GM23248 (cell line): ENCODE measurements at places on chromosomes 11 and 22. TPM values are rescaled to one million over a fixed set of nuclear protein-coding genes. Genes with fewer than 3 reads are reported as not detected.

DNA sequence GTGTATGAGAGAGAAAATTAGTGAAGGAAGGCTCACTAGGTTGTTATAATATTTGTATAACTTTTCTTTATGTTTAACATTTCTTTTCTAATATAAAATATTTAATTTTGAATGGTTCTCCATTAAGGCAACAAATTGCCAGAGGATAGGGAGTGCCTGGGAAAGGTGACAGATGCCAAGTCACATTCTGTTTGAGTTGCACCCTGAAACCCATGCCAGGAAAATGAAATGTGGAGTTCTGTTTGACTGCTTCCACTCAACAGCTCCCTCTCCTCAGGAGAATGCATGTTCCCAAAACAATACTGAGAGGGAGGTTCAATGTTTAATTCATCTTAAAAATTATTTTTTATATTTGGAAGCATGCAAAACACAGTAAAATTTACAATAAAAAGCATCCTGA is 5.9 kb upstream of the USP18 start:
- no peak for DNase-seq

DNA sequence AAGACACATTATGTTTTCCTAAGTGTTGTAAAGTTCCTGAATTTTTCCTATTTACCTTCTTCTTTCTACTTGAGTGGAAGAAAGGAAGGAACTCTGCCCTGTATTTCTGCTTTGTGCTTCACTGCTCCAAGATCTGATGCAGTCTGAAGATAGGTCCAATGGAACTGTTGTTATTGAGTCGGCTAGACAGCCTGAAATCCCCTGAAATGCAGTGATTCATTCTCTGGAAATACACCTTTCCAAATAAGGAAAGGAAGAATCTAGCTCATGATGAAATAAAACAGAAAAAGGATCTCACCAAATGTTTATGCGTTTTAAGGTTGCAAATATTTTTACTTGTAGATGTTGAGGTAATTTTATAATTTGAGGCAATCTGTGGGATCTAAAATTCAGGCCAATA is 322.8 kb downstream of the GUCY1A2 start:
- DNase-seq = peak; percentile 50

- DNase-seq = no peak
These were observed 46.8 kb downstream of the EMSY start for GRCh38 chr11:76491644-76492043.

GRCh38 chr11:73186294-73186850 is 31.7 kb upstream of the P2RY2 start:
- peak; percentile 70 for DNase-seq

DNA sequence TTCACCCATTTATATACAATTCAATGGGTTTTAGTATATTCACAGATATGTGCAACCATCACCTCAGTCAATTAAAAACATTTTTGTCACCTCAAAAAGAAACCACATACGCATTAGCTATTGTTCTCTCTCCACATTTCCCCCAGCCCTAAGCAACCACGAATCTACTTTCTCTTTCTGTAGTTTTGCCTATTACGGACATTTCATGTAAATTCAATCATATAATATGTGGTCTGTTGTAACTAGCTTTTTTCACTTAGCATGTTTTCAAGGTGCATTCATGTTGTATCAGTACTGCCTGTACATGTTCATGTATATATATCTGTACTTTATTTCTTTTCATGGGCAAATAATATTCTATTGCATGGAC is 104.7 kb upstream of the RRM1 start:
- no peak for DNase-seq

DNA sequence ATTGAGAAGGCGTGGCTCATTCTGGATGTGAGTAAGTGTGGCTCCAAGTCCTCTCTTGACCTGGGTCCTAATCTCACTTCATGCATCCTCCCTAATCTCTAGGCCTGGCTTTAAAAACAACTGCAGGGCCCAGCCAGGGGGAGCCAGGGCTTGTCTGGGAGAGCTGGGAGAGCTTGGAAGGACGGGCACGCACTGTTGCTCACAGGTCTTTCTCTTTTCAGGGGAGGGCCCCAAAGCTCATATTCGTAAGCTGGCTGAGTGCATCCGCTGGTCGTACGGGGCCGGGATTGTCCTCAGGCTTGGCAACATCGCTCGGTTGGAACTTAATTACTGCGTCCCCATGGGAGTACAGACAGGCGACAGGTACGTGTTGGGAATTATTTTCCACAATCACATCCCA is 34.1 kb upstream of the PARVB start:
- no peak for DNase-seq

- DNase-seq = no peak
These were observed 57.9 kb upstream of the NCAM1 start for GRCh38 chr11:112903340-112903739.

DNA sequence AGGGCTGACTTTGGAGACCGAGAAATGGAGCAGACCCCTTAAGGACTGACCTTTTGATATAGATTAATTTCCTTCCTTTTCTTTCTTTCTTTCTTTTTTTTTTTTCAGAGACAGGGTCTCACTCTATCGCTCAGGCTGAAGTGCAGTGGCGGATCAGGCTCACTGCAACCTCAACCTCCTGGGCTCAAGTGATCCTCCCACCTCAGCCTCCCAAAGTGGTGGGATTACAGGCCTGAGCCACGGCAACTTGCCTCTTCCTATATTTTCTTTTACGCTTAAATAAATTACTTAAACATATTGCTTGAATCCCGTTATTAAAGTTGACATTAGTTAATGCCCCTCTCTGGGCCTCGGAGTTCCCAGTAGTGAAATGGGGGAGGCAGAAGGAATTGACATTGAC is 350 bp upstream of the KCTD14 start:
- no peak for DNase-seq

DNA sequence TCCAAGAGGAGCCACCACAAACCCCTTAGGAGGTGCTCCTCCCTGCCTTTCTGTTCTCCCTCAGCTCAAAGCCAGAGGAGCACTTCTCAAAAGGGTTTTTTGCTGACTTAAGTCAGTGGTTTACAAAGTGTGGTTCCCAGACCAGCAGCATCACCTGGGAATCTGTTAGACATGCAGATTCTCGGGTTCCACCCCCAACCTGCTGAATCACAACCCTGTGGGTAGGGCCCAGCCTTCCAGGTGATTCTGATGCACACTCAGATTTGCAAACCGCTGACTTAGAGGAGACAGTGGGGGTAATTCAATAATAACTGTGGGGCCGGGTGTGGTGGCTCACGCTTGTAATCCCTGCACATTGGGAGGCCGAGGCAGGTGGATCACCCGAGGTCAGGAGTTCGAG is 22.8 kb downstream of the CREB3L1 start:
- no peak for DNase-seq

DNA sequence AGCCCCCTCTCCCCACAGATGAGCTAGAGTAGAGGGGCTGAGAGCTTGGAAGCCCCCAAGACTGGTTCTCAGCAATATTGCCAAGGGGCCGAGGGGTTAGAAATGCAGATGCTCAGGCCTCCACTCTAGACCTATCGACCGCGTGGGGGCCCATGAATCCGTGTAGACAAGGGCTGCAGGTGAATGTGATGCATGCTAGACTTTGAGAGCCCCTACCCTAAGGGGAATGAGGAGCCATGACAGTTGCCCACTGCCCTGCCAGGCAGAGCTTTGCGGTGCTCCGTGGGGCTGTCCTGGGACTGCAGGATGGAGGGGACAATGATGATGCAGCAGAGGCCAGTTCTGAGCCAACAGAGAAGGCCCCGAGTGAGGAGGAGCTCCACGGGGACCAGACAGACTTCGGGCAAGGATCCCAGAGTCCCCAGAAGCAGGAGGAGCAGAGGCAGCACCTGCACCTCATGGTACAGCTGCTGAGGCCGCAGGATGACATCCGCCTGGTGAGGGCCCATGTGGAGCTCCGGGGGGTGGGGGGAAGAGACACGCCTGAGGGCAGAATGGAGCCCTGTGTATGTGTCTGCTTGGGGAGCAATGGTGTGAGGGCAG is 1.3 kb downstream of the SSH3 start:
- no peak for DNase-seq

GRCh38 chr11:36388951-36389350 is 92.9 kb downstream of the PRR5L start:
- no peak for DNase-seq

DNA sequence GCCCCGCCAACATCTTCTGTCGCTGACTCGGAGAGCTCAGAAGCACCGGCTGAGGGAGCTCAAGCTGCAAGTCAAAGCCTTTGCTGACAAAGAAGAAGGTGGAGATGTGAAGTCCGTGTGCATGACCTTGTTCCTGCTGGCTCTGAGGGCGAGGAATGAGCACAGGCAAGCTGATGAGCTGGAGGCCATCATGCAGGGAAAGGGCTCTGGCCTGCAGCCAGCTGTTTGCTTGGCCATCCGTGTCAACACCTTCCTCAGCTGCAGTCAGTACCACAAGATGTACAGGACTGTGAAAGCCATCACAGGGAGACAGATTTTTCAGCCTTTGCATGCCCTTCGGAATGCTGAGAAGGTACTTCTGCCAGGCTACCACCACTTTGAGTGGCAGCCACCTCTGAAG is 6.7 kb downstream of the RAG1 start:
- DNase-seq = no peak

GRCh38 chr11:30753994-30754393 is 167.8 kb upstream of the MPPED2 start:
- no peak for DNase-seq

DNA sequence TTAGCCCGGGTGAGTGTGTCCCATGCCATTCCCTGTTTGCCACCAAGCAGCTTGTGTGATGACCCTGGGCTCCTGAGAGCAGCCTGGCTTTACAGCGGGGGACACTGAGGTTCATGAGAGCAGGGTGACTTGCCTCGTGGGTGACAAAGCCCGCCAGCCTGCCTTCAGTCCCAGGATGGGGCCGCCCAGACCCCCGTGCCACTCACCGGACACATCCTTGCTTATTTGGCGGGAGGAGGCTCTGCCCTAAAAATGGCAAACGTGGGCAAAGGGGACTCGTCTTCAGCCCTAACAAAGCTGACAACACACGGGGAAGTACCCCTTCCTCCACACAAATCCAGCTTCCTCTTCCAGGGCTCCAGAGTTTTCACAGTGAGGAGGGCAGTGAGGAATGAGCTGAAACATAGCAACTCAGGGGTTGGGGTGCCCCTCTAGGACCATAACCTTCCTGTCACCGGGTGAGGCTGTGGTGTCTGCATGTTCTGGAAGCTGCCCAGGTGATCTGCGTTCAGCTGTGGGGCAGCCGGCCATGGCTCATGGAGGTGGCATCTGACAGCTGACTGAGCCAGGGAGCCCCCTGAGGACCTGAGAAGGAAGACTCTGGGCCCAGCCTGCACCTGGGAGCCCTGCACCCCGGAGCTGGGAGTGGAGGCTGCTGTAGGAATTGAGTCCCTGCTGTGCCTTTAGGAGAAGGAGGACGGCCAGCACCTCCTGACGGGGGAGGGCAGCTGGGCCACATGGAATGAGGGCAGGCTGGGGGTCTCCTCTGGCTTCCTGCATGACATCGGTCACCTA is 16.7 kb downstream of the RIBC2 start:
- DNase-seq = no peak

GRCh38 chr11:69808667-69809086 is 10.5 kb downstream of the FGF3 start:
- no peak for DNase-seq

DNA sequence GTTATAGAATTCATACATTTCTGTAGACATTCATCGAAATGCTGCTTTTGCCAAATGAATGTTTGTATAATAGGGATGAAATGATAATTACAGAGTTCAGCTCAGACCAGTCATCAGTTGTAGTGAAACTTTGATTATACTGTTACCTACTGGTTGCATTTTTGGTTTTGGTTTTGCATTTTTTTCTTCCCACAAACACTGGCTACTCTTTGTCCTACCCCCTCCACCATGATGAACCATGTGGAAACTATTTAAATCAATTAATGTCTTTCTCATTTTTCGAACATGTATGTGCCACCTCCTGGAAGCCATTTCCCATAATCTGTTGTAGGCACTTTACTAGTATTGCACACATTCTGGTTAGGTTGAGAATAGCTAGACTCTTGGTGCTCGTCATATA is 75.3 kb upstream of the MTNR1B start:
- DNase-seq = peak; percentile 31

- DNase-seq = no peak
These were observed 122.2 kb downstream of the ST3GAL4 start for GRCh38 chr11:126477535-126478305.

- DNase-seq = peak; percentile 40
These were observed 34.1 kb upstream of the CD81 start for GRCh38 chr11:2342981-2343380.

- DNase-seq = no peak
These were observed 23.0 kb downstream of the MYBPC3 start for GRCh38 chr11:47329431-47329986.

DNA sequence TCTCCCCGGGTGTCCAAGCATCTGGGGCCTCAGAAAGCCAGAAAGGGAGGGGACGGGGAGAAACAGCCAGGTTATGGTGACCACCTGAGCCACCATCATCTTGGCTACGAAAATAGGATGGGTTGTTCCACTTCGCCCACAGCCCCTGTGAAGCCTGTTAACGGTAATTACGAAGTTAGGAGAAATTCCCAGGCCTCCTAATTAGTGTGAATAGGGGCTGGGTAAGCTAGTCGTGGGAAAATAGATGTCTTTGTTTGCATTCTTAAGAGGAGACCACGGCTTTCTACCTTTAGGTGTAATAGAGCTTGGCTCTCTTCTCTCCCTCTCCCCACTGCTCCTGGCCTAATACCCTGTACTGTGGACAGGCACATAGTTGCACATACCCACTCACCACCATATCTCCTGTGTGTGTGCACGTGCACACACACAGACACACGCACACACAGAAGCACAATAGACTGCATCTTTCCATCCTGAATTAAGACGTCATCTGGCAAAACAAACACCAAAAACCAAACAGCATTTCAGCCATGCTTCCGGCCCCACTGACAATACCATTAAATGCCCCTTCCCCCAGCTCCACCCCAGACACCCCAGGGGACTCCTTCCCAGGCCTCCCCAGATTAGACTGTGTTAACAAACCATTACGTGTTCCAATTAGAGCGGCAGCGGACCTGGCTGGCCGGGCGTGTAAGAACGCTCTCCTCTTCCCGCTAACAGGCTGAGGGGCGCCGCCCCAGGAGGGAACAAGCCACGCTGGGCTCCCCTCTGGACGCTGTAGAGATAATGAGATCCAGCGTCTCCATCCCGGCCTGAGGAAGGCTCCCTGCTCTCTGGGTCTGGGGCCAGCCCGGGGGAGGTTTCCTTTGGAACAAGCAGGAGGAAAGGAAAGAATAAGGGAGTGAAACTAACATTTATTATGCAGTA is 72.8 kb downstream of the TP53I11 start:
- no peak for DNase-seq

HEPN1 gene
- not detected in 2 replicates for total RNA-seq

ZP1 gene
- total RNA-seq = 1.3 and 5.3 TPM in 2 replicates

BTBD18 gene
- total RNA-seq = not detected in 2 replicates

MMP1 gene
- 53.2 and 68.3 TPM in 2 replicates for total RNA-seq

KCNJ5 gene
- total RNA-seq = under 0.01 TPM in 1 of 2 replicates, not detected in the other

ADAMTS8 gene
- under 0.01 and 0.63 TPM in 2 replicates for total RNA-seq

TH gene
- not detected in 2 replicates for total RNA-seq

TBX1 gene
- 1.6 and 4.6 TPM in 2 replicates for total RNA-seq

MMP8 gene
- not detected in 2 replicates for total RNA-seq

POU2AF2 gene
- not detected in 2 replicates for total RNA-seq

DEUP1 gene
- total RNA-seq = not detected in 2 replicates

RAB38 gene
- total RNA-seq = 0.13 and 0.43 TPM in 2 replicates

PSMC3 gene
- total RNA-seq = 139 and 151 TPM in 2 replicates

C1QTNF5 gene
- 23.4 and 27.9 TPM in 2 replicates for total RNA-seq

DCDC1 gene
- not detected in 2 replicates for total RNA-seq
